Foreskin keratinocyte (primary cell): ENCODE measurements at places on chromosomes 2 and 18.
A peak's percentile ranks its signal among the peaks of the same experiment; 100 is the strongest.

- DNase-seq, result no peak
Measured at GRCh38 chr2:168116448-168116847, 130.9 kb downstream of the STK39 start.

DNA sequence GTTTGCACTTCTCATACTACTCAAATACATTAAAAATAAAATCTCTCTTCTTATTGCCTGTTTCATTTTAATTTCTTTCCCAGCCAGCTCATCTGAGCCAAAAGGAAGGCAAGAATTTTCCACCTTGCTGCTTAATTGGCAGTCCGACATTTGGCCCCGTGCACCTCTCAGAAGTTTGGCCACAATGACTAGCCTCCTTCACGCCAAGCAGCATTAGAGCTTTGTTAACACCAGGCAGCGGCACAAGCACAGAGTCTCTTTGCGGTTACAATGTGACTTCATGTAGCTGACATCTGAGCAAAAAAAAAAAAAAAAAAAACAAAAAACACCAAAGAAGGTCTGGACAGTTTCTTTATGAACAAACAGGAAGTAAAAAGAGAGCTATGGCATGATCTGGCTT is 248.9 kb downstream of the OSR1 start:
- no peak for DNase-seq

DNA sequence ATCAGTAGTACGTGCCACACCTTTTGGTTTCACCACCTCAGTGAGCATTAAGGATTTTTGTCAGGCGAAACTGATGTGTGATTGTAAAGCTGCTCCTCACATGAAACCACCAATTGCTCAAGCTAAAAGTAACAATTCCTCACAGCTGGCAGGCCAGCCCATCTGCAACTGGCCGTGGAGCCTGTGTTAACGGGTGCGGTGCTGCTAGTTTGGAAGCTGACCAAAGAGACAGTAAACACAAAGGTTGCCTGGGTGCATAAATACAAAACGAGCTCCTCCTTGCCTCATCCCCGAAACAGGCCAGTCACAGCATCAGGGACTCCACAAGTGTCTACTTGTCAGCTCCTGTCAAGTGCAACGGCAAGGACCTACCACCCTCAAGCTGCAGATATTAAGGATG is 32.0 kb downstream of the LGALSL start:
- peak; percentile 94 for DNase-seq

DNA sequence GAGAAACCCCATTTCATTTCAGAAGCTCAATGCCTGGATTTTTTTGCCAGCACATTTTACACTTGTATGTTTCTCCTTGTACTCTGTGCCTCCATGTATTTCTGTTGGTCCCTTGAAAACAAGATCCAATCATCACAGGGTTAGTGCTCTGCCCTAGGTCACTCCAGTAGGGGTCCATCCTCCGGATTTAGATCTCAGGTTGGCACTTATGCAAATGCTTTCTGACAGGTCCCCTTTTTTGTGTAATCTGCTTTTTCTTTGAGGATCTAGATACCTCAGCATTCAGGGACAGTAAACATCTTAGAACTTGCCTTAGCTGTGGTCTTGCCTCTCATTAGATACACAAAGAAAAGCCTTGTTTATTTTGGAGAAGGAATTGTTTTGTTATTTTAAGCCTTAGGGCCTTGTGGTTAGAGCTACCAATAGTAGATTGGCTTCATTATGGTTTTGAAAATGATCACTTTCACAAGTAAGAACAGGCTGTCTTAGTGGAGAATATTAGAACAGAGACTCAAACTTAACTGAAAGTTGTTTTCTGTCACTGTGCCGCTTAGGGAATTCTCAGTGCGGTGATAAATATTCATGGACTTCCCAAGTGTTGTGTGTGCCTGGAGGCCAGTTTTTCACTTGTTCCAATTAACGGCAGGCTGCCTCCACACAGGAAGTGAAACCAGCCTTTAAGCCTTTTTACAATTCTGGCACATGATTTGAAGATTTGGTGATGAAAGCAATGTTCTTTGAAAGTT is 7.8 kb downstream of the MERTK start:
- no peak for DNase-seq

- DNase-seq, result no peak
Measured at GRCh38 chr2:177460973-177461585, 68.5 kb downstream of the AGPS start.

GRCh38 chr2:201969938-201970785 is 63.5 kb upstream of the FZD7 start:
- no peak for DNase-seq

GRCh38 chr18:34787931-34788532 is 77.9 kb downstream of the DTNA start:
- no peak for DNase-seq

DNA sequence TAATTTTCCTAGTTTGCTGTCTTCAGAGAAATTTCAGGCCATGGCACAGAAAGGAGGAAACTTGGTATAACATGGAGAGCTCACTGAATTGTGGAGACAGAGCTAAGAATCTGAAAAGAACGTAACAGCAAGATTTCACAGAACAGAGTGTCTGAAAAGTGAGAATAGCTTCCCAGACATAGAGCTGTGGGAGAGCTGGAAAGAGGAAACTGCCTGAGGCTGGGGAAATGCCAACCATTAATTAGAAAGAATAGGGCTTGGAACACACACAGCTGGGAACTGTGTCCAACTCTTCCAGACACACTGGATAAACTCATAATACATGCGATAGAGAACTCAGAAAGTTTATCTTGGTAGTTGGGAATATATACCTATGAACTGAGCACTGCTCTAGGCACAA is 51.6 kb upstream of the KYNU start:
- DNase-seq, result no peak

DNA sequence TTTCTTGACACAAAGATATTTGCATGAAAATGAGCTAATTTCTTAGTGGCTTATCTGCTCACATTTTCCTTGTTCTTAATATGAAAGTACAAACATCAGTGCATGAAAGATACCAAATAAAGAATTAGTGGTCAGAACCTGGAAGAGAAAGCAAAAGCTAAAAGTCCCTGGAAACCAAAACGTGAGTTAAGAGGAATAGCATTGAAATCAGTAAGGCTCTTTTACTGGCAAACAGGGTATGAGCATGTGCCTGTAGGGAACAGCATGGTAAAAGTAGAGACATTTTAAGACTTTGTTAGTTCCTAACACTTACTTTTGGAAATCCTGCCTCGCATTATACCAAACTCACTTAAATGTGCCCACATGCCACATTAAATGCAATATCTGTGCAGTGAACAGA is 31.9 kb upstream of the CWC22 start:
- DNase-seq, result no peak

- DNase-seq, result no peak
Measured at GRCh38 chr2:214156971-214157370, 253.9 kb upstream of the VWC2L start.

DNA sequence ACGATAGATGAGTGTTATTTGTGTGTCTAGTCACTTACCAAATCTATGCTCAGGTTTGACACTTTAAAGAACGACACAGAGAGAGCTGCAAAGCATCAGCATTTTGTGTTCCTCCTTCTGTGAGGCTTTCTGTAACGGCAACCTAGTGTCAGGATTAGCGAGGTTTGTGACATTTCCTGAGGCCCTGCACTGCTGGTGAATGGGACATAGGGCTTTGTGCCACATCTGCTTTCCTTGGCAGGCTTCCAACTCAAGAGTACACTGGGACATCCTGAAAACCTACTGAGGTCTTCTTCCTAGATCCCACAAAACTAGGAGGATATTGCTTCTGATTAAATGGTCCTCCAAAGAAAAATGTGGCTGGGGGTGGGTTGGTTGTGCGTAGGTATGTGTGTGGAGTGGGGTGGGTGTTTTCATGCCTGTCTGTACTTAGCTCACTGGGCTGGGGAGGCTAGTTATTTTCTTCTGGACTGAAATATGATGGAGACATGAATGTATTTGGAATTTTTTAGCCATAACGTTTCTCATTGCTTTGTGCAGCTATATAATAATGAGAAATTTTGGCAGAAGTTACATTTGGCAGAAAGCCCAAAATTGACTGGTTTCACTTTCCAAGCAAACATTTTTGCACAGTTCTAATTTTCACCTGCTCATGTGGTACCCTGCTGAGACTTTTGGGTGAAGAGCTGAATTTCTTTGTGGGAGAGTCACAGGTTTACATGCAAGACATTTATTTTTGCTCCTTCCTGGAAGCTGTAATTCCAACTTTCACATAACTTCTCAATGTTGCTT is 308.4 kb downstream of the XIRP2 start:
- no peak for DNase-seq

- DNase-seq, result no peak
Measured at GRCh38 chr2:121819846-121820245, 64.4 kb downstream of the TSN start.

- no peak for DNase-seq
Measured at GRCh38 chr2:25349397-25349796, 7.7 kb upstream of the DNMT3A start.

DNA sequence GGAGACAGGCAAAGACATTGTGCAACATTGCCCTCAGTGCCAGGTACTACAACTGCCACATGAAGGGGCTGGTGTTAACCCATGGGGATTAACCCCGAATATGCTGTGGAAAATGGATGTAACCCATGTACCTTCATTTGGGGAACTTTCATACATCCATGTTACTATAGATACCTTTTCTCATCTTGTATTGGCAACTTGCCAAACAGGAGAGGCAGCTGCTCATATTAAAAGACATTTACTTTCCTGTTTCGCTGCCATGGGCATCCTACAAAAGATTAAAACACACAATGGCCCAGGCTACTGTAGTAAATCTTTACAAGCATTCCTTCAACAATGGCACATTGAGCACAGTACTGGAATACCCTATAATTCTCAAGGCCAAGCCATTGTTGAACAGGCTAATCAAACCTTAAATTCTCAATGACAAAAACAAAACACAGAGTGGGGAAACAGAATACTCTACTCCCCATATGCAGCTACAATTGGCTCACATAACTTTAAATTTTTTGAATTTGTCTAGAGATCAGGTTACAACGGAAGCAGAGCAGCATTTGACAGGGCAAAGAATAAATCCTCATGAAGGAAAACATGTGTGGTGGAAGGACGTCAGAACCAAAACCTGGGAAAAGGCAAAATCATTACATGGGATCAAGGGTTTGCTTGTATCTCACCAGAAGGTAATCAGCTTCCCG is 1723.5 kb upstream of the LRRTM1 start:
- DNase-seq, result no peak

GRCh38 chr2:118565786-118566540 is 281.5 kb downstream of the EN1 start:
- DNase-seq, result no peak

- no peak for DNase-seq
Measured at GRCh38 chr2:42142547-42143184, 26.5 kb upstream of the EML4 start.

DNA sequence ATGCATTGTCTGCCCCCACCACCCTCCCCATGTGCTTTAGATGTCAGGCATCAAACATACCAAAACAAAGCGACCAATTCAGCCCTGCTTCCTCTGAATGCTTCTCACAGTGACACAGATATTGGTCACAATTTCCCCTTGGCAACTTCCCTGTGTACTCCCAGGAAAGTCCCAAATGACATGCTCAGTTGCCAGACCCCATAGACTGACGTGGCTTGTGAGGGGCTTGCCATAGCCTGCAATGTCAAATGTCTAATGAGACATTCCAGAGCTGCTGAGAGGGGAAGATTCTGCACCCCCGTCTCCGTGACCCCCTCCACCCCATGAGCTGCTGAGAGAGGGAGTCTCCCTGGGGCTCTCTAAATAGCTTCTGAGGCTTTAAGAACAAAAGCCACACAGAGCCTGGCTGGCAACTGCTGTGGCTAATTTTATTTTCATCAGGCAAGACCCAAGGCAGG is 47.3 kb downstream of the RFTN2 start:
- DNase-seq, result peak; percentile 38

- DNase-seq, result peak; percentile 88
Measured at GRCh38 chr2:62660582-62661262, 44.8 kb upstream of the EHBP1 start.

GRCh38 chr2:99406137-99406536 is 68.9 kb downstream of the EIF5B start:
- no peak for DNase-seq

DNA sequence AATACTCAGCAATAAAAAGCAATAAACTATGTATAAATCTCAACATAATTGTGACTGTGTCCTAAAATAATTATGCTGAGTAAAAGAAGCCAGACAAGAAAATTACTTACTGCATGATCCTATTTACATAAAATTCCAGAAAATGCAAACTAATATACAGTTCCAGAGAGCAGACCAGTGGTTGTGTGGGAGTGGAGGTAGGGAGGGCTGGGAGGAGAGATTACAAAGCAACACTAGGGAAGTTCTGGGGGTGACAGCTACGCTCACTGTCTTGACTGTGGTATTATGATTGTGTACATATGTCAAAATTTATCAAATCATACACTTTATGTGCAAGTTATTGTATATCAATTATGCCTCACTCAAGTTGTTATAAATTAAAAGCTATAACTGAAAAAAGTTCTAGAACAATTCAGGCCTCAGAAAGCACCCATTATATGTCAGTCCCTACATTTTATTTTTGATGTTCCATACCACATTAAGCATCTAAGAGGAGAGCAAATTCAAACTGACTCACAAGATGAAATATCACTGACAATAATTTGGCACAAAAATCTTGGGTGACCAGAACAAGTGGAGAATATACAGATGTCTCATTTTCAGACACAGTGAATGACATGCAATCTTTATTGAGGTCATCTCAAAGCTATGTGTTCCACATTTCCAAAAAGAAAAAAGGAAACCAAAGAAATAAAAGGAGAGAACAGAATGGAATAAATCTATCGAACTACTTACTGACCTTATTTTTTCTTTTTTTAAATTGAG is 85.1 kb downstream of the ANTXR1 start:
- DNase-seq, result no peak

DNA sequence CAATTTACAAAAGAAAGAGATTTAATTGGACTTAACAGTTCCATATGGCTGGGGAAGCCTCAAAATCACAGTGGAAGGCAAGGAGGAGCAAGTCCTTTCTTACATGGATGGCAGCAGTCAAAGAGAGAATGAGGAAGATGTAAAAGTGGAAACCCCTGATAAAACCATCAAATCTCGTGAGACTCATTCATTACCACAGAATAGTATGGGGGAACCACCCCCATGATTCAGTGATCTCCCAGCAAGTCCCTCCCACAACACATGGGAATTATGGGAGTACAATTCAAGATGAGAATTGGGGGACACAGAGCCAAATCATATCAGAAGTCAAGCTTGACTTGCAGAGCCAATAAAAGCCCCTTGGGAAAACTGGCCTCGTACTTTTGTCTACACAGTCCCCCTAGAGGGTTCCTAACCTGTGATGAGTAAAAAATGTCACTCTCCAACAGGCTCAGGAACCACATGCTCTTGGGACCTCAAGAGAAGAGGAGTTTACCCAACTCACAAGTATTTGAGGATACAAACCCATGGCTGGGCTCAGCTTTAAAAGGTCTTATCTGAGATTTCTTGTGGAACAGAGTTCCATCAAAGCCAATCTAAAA is 11.2 kb upstream of the INPP4A start:
- DNase-seq, result no peak

GRCh38 chr2:74763962-74764428 is 69.9 kb upstream of the HK2 start:
- DNase-seq, result no peak

DNA sequence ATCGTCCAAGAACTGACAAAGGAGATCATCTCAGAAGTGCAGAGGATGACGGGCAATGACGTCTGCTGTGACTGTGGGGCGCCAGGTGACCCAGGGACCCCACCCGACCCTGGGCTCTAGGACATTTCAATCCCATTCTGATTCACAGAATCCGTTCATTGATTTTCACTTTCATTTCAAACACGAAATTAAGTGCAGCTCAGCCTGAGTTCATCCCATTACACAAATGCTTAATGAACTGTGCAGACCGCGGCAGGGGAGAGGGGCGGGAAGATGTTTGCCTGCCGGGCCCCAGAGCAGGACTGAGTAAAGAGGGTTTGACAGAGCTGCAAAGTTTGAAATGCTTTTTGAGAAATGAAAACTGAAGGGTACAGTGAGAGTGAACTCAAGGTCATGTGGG is 67.1 kb downstream of the ITGB1BP1 start:
- no peak for DNase-seq
